Stimulated activated CD4-positive, alpha-beta T cell treated with anti-CD3 and anti-CD28 coated beads, Interleukin-2, amount 100 ng/mL, for 24 hours (primary cell): ENCODE measurements at places on chromosomes 4 and X.

GRCh38 chr4:82247171-82247570 is 126.6 kb downstream of the HNRNPD start:
- no peak for DNase-seq

GRCh38 chrX:1914606-1915365 is 299.9 kb downstream of the ASMT start:
- DNase-seq: no peak

- DNase-seq: no peak
Observed at GRCh38 chr4:67393699-67394281, 151.5 kb downstream of the CENPC start.

DNA sequence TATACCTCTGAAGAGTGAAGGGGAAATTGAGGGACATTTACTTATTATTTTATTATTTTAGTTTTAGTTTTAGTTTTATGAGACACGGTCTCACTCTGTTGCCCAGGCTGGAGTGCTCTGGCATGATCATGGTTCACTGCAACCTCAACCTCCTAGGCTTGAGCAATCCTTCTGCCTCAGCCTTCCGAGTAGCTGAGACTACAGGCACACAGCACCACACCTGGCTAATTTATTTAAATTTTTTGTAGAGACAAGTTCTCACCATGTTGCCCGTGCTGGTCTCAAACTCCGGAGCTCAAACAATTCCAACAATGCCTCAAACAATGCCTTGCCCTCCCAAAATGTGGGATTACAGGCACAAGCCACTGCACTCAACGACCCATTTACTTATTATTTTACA is 68.4 kb upstream of the BMP2K start:
- no peak for DNase-seq

DNA sequence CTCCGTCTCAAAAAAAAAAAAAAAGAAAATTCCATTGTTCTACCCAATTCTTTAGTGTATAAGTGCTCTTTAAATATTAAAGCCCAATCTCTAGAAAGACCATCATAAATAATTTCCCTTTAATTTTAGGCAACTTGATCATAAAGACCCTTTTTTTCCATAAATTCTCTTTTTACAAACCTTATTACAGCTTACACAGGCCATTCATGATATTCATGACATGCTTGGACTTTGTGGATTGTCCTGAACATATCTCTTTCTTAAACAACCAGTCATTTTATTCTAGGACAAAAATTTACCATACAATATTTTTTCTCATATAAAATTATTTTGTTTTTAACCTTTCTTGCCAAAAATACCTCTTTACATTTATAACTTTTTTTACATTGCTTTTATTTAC is 30.5 kb downstream of the TLR8 start:
- no peak for DNase-seq

- DNase-seq: no peak
Observed at GRCh38 chr4:177308125-177308524, 1.5 kb upstream of the NEIL3 start.

- DNase-seq: no peak
Observed at GRCh38 chrX:34848281-34848680, 94.3 kb upstream of the FAM47B start.

DNA sequence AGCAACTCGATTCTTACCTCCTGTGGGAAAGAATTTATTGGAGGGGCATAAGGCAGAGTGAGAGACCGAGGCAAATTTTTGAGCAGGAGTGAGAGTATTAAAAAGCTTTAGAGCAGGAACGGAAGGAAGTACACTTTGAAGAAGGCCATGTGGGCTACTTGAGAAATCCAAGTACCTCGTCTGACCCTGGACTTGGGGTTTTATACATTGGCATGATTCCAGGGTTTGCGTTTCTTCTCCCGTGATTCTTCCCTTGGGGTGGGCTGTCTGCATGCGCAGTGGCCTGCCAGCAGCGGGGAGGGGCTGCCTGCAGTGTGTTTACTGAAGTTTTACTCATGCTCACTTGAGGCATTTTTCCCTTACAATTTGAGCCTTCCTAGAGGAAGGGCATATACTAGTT is 3.4 kb downstream of the GALNT7 start:
- DNase-seq: no peak

GRCh38 chr4:3492741-3493719 is 29.9 kb downstream of the DOK7 start:
- DNase-seq: no peak

GRCh38 chr4:76494243-76494642 is 59.2 kb downstream of the SHROOM3 start:
- DNase-seq: no peak

- no peak for DNase-seq
Observed at GRCh38 chr4:7463566-7464258, 29.0 kb upstream of the PSAPL1 start.

DNA sequence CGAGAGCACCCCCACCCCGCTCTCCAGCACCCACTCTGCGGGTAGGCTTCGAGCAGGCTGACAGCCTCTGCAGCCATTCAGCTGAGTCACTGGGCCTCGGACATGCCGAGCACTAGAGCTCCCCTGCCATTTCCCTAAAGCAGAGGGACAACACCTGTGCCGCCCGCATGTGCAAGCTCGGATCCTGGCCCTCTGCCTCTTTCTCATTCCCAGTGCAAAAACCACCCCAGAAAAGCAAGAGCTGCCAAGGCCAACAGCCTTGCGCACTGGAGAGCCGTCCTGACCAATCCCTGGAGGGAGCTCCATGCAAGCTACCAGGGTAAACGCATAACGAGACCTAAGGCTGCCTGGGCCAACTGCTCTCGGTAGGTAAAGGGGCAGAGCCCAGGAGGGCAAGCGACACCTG is 5.3 kb downstream of the HCFC1 start:
- no peak for DNase-seq

- no peak for DNase-seq
Observed at GRCh38 chr4:151430740-151431457, 21.9 kb downstream of the FHIP1A start.

DNA sequence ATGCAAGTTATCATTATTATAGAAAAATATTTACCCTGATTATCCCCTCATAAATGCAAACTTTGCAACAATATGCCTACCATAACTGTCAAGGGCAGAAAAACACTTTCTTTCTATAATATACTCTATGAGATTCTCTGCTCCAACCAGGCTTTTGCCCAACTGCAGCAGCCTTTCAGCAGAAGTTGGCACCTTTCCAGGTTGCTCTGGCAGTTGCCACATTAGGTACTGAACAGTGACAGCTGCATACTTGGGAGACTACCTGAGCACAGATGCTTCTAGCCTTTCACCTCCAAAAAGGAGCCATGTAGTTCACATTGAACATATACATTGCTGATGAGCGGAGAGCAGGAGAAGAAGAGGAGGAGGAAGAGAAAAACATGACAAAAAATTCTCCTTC is 69.5 kb upstream of the BRWD3 start:
- DNase-seq: no peak

DNA sequence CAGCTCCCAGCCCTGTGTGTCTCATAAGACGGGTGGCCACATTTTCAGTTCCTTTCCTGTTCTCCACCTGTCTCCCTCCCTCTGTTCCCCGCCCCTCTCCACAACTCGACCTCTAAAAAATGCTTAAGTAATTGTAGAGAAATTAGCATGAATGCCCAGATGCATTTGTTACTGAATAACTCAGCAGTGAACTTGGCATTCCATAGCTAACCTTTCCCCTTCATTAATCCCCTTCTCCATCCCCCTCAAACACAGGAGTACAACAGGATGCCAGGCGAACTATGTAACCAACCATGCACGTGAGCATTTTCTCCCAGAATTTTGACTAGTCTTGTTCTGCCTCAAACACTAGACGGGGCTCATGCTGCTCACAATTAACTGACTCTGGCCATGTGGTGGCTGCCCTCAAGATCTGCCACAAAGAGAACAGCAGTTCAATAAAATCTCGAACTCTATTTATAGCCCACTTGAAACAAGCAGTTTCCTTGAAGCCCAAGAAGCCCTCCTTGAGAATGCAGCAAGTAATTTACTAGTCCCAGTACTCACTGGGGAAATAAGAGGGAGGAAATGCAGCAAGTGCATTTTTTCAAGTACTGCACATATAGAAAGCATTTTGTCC is 351.2 kb downstream of the ARHGAP24 start:
- no peak for DNase-seq

- no peak for DNase-seq
Observed at GRCh38 chrX:49309401-49309981, 6.0 kb downstream of the GAGE10 start.

DNA sequence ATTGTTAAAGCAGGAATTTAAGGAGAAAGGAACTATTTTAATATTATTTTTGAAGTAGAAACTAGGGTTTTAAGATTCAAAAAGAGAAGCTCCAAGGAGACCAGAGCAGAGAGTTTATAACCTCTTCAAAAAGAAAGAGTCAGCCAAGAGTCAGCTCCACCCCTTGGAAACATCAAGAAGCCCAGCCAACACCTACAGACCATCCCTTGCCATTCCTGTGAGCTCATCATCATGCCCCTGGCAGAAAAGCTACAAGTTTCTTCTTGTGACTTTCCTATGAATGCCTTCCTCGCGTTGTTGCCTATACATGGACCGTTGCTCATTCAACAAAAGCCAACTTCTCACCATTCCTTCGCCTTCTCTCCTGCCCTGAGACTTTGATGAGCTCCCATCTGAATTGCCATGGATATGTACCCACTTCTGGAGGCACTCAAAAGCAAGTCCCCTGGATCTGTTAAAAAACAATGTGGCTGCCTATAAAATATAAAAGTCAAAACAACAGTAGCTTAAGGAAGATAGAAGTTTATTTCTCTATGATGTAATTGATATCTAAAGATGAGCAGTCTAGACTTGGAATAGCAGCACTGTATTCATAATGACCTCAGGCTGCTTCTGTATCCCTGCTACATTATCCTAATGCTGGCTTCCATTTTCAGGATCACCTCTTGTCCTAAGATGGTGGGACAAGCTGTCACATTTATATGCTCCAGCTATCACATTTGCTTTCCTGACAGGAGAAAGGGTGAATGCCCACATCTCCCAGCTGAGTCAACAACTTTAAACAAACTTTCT is 20.3 kb downstream of the PLRG1 start:
- no peak for DNase-seq

DNA sequence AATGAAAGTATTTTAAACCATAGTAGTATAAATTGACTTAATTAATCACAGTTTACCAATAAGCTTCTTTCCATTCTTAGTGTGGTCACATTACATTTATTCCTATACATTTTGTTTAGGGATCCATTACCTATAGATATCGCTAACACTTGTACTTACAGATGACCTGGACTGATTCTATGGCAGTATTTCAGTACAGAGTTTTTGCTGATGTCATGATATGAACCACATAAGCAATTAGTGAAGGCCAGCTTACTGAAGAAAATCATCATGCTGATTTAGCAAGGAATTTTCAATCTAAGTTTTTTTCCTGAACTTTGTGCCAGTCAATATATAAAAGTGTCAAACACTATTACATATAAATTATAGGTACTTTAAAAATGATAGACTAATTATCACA is 113.4 kb upstream of the HPGD start:
- DNase-seq: no peak

DNA sequence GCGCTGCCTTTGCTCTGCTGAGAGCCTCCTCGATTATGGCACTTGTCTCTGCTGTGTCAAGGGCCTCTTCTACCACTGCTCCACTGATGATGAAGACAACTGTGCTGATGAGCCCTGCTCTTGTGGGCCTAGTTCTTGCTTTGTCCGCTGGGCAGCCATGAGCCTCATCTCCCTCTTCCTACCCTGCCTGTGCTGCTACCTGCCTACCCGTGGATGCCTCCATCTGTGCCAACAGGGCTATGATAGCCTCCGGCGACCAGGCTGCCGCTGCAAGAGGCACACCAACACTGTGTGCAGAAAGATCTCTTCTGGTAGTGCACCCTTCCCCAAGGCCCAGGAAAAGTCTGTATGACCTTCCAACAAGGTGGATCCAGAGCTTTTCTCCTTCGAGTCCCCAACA is 106.8 kb upstream of the VAMP7 start:
- DNase-seq: no peak

- DNase-seq: no peak
Observed at GRCh38 chr4:22824091-22824490, 131.4 kb downstream of the GBA3 start.

- no peak for DNase-seq
Observed at GRCh38 chr4:17688011-17688441, 73.6 kb downstream of the MED28 start.

GRCh38 chrX:111181951-111182350 is 86.0 kb downstream of the PAK3 start:
- DNase-seq: no peak

- no peak for DNase-seq
Observed at GRCh38 chr4:154471526-154472331, 19.9 kb downstream of the DCHS2 start.

DNA sequence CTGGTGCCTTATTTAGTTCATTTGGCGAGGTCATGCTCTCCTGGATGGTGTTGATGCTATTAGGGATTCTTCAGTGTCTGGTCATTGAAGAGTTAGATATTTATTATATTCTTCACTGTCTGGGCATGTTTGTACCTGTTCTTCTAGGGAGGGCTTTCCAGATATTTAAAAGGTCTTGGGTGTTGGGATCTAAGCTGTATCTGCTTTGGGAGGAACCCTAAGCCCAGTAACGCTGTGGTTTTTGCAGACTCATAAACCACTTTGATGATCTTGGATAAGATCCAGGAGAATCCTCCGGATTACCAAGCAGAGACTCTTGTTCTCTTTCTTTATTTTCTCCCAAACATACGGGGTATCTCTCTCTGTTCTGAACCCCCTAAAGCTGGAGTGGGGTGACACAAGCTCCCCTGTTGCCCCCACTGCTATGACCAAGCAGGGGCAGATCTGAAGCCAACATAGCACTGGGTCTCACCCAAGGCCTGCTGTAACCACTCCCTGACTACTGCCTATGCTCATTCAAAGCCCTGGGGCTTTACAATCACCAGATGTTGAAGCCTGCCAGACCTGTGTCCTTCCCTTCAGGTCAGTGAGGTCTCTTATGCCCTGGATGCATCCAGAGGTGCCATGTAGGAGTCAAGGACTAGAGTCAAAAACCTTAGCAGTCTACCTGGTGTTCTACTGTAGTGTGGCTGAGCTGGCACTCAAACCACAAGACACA is 187.6 kb downstream of the GUCY2F start:
- DNase-seq: no peak

DNA sequence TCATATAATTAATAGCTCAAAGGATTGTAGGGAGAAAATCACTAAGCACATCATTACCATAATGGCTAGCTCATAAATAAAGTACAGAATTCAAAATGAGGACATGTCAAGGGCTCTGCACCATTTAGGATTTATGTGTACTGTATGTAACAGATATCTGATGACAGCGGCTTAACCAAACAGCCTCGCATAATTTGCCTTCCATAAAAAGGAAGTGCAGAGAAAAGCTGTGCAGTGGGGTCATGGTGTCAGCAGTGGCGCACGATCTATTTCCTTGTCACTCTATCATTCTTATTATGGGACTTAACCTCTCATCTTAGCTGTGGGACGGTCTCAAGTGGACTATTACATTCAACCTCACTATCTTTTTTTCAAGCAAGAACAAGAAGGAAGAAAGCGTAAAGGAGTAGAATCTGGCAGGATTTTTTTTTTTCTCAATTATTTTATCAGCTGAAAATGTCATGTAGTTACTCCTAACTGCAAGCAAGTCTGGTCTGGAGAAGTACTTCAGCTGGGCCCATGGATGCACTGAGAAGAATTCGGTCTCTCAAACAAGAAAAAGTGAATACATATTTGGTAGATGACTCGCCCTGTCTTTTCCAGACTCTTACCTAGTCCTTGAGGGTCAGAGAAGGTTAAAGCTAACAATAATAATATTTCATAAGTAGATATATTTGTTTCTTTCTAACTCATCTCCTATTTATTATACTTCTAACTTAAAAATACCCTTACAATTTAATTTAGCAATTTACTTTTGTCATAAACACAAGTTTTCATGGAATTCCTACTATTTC is 94.6 kb downstream of the COX18 start:
- DNase-seq: no peak
